ENCODE measurements at places on chromosomes 6 and 20.

GRCh38 chr20:38199501-38200390 is 34.7 kb upstream of the TGM2 start:
- H3K36me3 ChIP-seq = no peaks in the 10 kb centered on the region
- no peak overlapping the region for H3K4me3 ChIP-seq
- DNase-seq = no peak
- no peak overlapping the region for H3K27ac ChIP-seq
- no peaks in the 10 kb centered on the region for H3K27me3 ChIP-seq

GRCh38 chr6:18211338-18211737 is 53.0 kb downstream of the DEK start:
- no peak for DNase-seq
- peaks cover 7% of the 10 kb centered on the region for H3K4me1 ChIP-seq
- peaks cover 8% of the 10 kb centered on the region for H3K36me3 ChIP-seq
- H3K27me3 ChIP-seq = no peaks in the 10 kb centered on the region
- no peak overlapping the region for H3K27ac ChIP-seq

DNA sequence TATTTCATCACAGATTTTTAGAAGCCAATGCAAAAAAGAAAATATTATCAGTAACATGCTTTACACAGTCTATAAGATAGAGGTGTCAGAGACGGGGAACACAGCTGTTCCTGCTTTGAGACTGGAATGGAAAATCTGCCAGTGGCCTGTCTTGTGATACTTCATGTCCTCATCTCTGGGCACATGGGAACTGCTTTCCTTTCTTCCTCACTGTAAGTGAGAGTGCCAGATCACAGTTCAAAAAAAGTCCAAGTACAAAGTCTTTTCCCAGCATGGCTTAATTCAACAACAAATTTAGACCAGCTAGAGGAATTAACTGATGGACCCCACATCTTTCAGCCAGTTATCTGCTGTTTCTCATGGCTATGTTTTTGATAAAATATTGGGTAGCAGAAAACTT is 490.4 kb downstream of the CDKAL1 start:
- H3K27ac ChIP-seq = no peak overlapping the region
- H3K4me3 ChIP-seq = no peak overlapping the region
- H3K4me1 ChIP-seq = peaks cover 29% of the 10 kb centered on the region
- H3K27me3 ChIP-seq = no peaks in the 10 kb centered on the region
- 0 out of 2 replicates have a peak, but pooled peaks cover 4% of the 10 kb centered on the region for H3K36me3 ChIP-seq

DNA sequence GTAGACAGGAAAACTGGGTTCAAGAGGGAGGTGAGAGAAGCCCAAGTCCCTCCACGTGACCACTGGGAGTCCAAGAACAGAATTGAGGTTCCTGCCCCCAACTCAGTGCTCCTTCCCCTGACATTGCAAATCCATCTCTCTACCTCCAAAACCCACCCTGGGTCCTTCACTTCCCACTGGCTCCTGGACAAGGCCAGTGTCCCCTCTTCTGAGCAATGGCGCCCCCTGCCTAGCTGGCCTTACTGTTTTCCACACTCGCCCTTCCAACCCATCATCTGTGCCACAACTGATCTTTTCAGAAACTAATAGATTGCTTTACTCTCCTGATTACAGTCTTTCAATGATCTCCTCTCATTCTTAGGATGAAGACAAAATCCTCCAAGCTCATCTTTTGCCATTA is 200.3 kb downstream of the ANKRD60 start:
- H3K4me1 ChIP-seq = no peaks in the 10 kb centered on the region
- no peak overlapping the region for H3K4me3 ChIP-seq
- no peak for DNase-seq
- no peaks in the 10 kb centered on the region for H3K36me3 ChIP-seq
- no peak overlapping the region for H3K27ac ChIP-seq
- no peaks in the 10 kb centered on the region for H3K27me3 ChIP-seq

- H3K27me3 ChIP-seq = no peaks in the 10 kb centered on the region
- no peak for DNase-seq
- no peak overlapping the region for H3K27ac ChIP-seq
- no peak overlapping the region for H3K4me3 ChIP-seq
- no peaks in the 10 kb centered on the region for H3K4me1 ChIP-seq
These were observed 523.0 kb upstream of the FLRT3 start for GRCh38 chr20:14860410-14860814.

DNA sequence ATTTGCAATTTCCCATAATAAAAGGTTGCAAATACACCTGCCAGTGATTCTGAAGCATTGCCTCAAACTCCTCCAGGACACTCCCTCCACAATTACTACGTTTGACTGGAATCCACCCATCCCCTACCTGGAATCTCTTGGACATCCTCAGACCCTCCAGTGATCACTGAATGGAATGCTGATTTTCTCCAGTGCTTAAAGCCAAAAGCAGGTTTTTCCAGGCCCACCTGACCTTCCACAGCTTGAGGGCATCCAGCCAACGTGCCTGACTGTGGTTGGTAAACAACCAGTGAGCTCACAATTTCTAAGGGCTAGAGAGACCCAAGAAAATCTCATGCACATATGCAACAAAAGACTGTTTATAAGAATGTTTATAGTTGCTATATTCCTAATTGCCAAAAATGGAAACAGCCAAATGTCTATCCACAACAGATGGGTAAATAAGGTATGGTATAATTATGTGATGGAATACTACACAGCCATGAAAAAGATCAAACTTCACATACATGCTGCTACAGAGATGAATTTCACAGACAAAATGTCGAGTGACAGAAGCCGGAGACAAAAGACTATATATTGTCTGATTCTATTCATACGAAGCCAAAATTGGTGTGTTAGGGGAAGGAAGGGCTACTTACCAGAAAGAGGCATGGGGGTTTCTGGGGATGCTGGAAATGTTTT is 147.1 kb upstream of the RREB1 start:
- no peaks in the 10 kb centered on the region for H3K36me3 ChIP-seq
- H3K27ac ChIP-seq = no peak overlapping the region
- no peaks in the 10 kb centered on the region for H3K27me3 ChIP-seq
- H3K4me1 ChIP-seq = no peaks in the 10 kb centered on the region
- DNase-seq = no peak
